ENCODE measurements at places on chromosomes 16 and 17. TPM values are rescaled to one million over a fixed set of nuclear protein-coding genes. Genes with fewer than 3 reads are reported as not detected.

G6PC1 gene
- not detected for total RNA-seq

SDR42E2 gene
- under 0.01 TPM for total RNA-seq

PERCC1 gene
- not detected for total RNA-seq

IGSF6 gene
- not detected for total RNA-seq

CXCL16 gene
- 0.63 TPM for total RNA-seq

PRDM7 gene
- not detected for total RNA-seq

TBC1D16 gene
- total RNA-seq: 51.4 TPM

DPEP3 gene
- total RNA-seq: not detected

TMEM204 gene
- total RNA-seq: 12.3 TPM

C16orf92 gene
- not detected for total RNA-seq

TUBB3 gene
- total RNA-seq: 719 TPM

C16orf74 gene
- total RNA-seq: 11.5 TPM

SEPTIN1 gene
- under 0.01 TPM for total RNA-seq

SKA2 gene
- 32.6 TPM for total RNA-seq

CCL16 gene
- total RNA-seq: not detected

KRTAP9-4 gene
- total RNA-seq: not detected

ABCA10 gene
- 5.2 TPM for total RNA-seq

MMP15 gene
- total RNA-seq: 1.2 TPM

PRSS21 gene
- not detected for total RNA-seq

DNAH17 gene
- under 0.01 TPM for total RNA-seq

TP53TG3C gene
- not detected for total RNA-seq
